Epithelial cell of prostate (primary cell): ENCODE measurements at places on chromosomes 7 and 10.

GRCh38 chr7:102450242-102450641, 14.4 kb downstream of the ALKBH4 start:
- no peak for DNase-seq

- no peak for DNase-seq
These were observed 1.4 kb upstream of the MMD2 start for GRCh38 chr7:4960363-4960762.

- no peak for DNase-seq
These were observed 120.7 kb downstream of the ARID5B start for GRCh38 chr10:62021978-62022802.

DNA sequence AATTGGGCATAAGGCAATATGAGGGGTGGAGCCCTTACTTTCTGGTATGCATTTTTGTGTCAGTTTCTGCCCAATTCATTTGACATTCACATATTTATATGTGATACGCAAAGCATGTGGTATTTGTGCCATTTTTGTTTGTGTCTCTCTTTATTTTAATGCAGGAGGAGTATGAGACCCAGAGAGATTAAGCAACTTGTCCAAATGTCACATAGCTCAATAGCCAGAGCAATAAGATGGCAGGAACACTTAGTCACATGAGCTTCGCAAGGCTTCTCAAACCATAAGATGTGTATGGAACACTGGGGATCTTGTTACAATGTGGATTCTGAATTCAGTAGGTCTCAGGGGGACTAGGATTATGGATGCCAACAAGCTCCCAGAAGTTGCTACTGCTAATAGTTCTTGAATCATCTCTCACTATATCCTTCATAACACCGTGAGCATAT, 19.2 kb downstream of the MRLN start:
- no peak for DNase-seq

GRCh38 chr7:127346575-127347256, 45.8 kb downstream of the ZNF800 start:
- no peak for DNase-seq

DNA sequence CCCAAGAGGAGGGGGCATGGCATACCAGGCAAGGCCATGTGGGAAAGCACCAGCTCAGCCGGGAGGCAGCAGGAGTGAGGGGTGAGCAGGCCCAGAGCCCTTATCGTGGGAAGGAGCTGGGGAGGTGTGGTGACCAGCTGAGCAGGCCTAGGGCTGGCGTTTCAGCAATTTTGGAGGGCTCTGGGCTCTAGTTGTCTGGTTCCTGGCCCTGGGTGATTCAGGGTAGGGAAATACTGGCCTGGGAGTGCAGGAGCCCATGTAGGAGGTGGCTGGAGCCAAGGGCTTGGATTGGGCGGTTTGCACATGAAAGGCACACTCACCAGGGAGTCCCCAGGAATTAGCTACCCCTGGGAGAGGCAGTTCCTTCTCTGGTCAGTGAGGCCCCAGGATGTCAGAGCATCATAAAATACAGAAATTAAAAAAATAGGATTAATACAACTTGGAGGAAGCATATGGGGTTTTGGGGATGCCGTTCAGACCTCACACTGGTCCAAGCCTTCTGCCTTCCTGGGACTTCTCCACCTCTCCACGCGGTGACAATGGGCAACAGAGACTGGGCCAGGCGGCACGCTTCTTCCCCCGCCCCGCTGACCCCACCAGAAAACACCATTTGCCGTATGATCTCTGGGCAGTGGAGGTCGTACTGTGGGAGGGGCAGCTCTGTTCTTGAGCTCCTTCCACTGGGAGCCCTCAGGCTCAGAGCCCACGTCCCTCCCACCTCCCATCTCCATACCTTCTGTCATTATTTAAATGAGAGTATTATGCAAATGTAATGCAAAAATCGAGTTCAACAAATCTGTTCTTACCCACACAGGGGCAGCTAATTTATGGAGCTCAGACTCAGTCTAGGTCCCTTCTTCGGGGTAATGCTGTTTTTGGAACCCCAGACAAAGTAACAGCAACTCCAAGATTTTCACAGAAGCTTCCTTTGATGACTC, 133.0 kb upstream of the FAM20C start:
- DNase-seq = no peak

GRCh38 chr7:79050603-79051002, 402.9 kb downstream of the MAGI2 start:
- peak; percentile 26 for DNase-seq

DNA sequence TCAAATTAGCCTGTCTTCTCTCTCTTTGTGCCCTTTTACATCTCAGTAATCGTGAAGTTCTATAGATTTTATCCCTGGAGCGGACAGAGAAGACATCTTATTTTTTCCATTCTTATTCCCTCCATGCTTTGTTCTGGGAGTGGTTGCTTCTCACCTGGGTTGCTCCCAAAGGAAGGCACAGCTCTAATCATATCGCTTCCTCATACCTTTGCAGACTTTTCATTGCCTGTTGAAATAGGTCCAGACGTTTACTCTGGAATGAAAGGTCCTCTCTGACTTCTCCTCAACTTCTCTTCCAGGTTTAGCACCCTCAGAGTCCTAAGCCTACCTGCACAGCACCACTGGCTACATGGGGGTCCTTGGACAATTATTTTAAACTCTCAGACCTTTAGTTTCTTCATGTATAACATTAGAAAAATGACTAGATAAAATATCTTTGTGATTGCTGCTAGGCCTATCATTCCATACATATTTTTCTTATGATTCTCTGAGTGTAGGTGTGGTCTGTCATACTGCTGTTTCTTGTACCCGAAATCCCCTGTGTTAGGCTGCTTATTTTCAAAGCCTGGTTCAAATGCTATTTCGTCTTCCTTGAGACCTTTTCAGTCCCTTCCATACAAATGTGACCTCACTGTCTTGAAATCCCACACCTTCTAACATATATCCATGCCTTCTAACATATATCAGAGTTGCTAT, 418.1 kb downstream of the GFRA1 start:
- DNase-seq = no peak

DNA sequence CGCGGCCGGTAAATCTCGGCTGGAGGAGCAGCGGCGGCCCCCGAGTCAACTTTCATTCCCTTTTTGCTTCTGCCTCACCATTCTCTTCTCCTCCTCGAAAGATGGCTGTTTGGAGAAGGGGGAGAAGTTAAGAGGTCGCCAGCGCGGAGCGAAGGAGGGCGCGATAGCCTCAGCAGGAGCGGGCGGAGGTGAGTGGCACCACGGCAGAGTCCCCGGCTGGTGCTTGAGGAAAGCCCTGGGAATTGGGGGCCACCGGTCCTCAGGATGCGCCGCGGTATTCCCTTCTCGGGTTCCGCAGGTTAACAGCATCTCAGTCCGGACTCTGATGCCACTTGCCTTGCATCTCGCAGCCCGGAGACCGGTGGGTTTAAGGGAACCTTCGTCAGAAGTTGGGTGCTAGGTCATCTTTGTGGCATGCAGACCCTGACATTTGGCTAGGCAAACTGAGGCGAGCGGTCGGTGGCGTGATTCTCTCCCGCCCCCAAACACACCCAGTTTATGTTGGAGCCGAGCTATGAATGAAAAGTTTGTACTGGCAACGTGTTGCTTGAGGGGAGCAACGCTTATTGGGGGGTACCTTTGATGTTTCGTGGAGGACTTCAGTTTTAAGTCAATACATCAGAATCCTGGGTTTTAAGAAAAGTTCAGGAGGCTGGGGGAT, 59.5 kb upstream of the PRPS1L1 start:
- DNase-seq = no peak
